ENCODE measurements at places on chromosomes 7 and 10.

DNA sequence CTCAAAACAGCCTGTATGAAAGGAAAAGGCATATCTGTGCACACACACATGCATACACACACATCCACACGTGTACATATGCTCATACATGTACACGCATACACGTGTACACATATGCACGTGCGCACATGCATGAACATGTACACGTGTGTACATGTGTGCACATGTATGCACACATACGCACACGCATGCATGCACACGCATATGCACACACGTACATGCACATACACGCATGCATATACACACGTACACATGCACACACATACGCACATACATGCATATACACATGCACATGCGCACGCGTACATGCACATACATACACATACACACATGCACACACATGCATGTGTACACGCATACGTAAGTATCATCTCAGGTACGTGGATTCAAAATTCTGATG lies 19.4 kb downstream of the DIP2C start:
- no peak for DNase-seq

- DNase-seq, result peak; percentile 14
These were observed 34.4 kb upstream of the SLC29A4 start for GRCh38 chr7:5248201-5248885.

GRCh38 chr10:4721999-4722753 lies 103.8 kb upstream of the AKR1E2 start:
- no peak for DNase-seq

DNA sequence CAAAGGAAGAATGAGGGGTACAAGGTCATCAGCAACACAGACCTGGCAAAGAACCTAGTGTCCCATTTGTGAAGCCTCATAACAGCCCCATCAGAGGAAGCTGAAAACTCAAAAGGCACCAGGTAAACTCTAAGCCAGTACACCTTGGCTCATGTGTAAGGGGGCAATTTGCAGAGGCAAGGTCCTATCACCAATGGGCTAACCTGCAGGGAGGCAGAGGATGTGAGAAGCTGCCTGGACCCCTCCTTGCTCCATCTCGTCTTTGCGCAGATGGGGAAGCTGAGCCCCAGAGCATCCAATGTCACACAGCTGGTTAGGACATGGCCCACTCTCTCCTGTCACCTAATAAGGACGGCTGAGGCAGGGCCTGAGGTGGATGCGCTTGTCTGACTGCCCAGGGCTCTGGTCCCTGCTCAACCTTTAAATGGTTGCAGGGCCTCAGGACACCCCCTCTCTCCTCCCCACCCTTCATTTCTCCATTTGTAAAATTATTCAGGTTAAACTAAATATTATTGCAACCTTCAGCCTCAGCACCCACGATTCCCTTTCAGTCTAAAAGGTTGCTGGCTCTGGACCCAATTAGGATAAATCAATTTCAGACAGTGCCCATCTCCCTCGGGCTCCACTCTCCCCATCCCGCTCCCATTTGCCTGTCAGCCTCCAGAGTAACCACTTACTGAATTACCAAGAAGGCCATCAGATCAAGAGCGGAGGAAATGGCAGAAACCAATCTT lies 135.3 kb downstream of the OAT start:
- no peak for DNase-seq

- DNase-seq, result no peak
These were observed 146.7 kb downstream of the GRM3 start for GRCh38 chr7:86790383-86790782.

DNA sequence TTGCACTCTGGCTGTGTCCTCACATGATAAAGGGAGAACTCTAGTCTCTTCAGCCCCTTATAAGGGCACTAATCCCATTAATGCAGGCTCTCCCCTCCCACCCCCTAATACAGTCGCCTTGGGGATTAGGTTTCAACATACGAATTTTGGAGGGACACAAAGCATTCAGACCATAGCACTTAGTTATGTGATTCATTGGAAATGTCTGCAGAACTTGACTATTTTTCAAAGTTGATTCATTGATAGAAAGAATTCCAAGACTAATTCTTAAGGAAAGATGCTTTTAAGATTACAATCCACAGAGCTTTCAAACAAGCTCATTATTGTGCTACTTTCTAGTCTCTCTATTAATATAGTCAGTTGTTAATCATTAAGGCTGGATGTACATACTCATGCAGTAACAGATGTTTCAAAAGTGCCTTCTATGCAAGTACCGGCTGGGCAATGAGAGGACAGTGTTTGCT lies 85.3 kb upstream of the RPA3 start:
- no peak for DNase-seq

DNA sequence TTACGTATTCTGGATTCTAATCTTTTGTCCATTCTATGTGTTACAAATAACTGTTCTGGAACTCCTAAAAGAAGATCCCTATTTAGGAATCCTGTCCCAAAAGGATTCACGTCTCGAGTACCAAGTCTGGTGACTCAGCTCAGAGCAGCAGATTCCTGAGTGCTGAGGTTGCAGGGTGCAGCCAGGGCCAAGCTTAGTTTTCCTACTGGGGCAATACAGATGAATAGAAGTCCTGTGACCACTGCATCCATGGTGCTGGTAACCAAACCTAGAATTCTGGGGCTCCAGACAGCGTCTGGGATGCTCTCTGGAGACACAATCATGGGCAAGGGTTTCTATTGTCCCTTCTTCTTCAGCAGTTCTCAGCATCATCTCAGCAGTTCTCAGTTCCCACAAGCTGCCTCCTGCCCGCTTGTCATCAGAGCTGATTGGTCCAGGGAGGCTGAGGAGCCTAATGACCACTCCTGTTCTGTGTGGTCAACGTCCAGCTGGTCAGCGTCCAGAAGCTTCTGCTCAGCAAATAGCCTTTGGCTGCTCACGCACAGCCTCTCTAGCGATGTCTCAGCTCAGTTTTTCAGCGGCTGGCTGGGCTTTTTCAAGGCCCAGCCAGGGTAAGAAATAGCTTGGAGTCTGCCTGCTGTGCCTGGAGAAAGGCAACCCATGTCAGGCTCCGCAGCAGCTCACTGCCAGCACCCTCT lies 50.4 kb upstream of the C7orf33 start:
- no peak for DNase-seq

DNA sequence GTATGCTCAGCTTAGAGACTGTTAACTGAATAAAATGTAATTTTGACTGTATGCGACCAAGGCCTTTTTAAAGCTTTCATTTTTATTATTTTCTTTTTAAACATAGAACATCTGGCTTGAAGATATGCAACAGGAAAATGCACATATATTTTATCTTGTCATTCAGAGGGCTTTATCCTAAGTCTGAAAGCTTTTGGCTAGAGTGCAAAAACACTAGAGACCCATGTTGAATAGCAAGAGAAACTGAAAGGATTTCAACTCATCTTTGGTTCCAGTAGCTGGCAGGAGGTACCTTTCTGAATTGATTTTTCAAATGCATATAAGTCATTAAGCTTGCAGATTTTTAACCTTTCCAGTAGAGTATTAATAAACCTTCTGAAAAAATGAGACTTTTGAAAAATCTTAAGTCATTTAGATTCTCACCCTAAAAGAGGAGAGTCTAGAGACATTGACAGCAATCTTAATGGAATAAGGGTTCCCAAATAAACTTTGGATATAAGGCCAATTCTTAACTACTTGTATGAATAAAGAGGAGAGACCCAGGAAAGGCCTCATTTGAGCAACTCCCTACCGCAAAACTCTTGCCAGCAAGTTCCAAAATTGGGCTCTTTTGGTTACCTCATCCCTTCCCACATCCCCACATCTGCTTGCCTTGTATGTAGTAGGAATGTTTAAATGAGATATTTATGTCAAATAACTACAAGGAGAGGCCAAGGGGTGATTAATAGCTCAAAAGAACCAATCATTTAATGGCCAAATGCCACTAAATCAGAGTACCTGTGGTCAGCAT lies 454.4 kb downstream of the HTR7 start:
- DNase-seq, result no peak

DNA sequence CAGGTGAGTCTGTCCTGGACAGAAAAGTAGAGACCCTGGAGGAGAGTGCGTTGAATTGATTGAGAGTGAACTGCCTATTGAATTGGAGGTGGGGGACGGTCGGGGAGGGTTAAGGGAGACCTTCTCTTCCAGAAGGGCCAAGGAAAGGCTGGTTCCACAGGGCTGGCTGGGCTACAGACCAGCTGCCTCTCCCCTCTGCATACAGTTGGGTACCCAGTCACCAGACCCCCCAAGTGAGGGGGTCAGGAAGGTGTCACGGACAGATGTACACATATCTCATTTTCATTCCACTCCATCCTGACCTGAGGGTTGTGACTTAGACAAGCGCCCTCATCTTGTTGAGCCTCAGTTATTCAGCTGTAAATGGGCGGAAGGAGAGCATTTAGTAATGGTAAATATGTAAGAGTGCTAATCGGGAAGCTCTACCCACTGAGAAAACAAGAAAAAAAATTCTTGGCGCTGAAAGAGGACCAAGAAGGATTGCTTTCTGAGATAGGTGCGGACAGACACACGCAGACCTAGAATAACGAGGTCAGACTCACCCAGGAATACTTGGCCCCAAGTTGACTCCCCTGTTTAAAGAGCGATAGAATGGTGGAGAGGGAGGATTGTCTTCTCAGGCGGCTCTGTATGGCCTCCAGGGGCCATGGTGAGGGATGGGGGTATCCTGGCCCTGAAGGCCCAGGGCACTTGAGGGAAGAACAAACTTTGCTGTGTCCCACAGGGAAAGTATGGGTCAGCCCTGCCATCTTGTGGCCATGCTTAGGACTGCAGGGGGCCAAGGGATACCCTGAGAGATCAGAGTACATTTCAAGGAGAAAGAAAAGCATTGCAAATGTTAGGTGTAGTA lies 7.2 kb upstream of the MBL2 start:
- DNase-seq, result peak; percentile 21

- no peak for DNase-seq
These were observed 279.9 kb downstream of the NEBL start for GRCh38 chr10:20616918-20617810.

- no peak for DNase-seq
These were observed 552.1 kb downstream of the PARD3 start for GRCh38 chr10:34262985-34263384.

DNA sequence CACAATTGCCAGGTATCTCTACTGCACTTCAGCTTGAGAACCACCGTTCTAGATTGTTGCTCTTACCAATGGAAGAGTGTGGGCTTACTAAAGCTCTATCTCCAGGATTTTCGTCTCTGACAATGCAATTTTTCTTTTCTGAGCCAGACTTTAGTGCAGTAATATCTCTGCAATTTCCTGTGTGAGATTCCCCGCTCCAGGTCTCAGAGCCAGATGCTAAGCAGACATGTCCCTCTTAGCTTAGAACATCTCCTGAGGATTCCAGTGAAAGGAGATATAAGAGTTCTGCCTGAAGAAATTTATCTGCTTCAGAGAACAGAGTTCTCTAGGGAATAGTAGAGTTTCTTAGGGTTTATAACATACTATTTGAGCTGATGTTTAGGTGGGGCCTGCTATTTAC lies 82.0 kb downstream of the SND1 start:
- no peak for DNase-seq

DNA sequence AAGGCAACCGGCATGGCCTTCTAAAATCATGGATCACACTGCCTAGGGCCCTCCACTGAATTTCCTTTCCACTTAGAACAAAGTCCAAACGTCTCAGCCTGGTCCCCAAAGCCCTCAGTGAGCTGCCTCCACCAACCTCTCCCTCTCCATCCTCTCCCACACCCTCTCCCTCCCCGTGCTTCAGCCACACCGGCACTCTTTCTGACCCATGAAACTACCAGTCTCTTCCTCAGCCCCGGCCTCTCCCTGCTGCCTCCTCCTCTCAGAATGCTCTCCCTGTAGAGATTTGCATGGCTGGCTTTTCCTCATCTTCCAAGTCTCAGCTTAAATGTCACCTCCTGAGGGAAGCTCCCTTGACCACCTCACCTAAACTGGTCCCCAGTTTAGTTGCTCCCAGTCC lies 219.0 kb upstream of the ZMIZ1 start:
- no peak for DNase-seq

Data from NCI-H146 (cell line).